Stimulated activated CD4-positive, alpha-beta T cell treated with anti-CD3 and anti-CD28 coated beads, Interleukin-2, amount 100 ng/mL, for 24 hours (primary cell): ENCODE measurements at places on chromosomes 5 and 9.

DNA sequence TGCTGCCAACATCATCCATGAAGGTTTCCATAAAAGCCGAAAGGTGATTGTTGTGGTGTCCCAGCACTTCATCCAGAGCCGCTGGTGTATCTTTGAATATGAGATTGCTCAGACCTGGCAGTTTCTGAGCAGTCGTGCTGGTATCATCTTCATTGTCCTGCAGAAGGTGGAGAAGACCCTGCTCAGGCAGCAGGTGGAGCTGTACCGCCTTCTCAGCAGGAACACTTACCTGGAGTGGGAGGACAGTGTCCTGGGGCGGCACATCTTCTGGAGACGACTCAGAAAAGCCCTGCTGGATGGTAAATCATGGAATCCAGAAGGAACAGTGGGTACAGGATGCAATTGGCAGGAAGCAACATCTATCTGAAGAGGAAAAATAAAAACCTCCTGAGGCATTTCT, 10.1 kb downstream of the TLR4 start:
- peak; percentile 1 for DNase-seq

GRCh38 chr5:115379622-115380344, 83.3 kb upstream of the CCDC112 start:
- DNase-seq, result no peak

DNA sequence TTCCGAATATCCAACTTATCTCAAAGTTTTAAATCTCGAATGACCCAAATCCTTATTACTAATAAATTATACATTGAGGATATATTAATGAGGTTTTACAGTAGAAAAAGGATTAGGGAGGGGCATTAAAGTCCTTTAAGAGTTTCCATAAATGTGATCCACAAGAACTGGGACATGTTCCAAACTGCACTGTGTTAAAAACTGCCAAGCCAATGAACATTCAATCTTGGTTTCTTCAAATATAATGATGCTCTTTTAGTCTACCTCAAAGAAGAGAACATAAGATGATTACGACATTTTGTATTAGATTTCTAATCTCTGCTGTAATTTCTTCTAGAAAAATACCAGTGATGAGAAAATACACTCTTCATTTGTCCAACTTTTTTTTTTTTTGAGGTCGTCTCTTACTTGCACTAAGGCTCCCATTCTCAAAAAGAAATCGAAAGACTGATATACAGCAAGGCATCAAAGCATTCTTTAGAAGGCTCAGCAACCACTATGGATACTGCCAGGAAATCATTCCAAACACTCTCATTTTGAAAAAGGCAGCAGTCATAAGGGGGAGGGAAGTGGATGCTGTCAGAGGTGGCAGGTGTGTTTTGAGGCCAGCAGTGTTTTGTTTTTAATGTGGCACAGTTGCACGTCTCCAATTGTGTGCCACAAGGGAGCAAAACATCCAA, 1.7 kb downstream of the PTAR1 start:
- DNase-seq, result no peak

DNA sequence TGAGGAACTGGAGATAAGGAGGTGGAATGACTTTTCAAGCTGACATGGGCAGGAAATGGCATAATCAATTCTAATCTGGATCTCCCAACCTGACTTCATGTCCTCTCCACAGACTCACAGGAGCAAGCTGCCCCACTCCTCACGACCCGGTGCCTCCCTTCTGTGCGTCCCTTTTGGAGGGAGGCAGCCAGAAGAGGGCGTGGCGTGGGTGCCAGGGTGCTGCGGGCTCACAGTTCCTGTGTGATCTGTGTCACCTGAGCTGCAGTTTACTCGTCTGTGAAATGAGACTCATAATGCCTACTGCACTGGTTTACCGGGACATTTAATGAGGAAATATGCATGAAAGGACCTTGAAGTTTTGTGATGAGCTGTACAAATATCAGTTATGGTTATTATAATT, 207.4 kb downstream of the DAB2IP start:
- DNase-seq, result no peak

- DNase-seq, result no peak
Observed at GRCh38 chr5:14155075-14155474, 11.9 kb downstream of the TRIO start.

DNA sequence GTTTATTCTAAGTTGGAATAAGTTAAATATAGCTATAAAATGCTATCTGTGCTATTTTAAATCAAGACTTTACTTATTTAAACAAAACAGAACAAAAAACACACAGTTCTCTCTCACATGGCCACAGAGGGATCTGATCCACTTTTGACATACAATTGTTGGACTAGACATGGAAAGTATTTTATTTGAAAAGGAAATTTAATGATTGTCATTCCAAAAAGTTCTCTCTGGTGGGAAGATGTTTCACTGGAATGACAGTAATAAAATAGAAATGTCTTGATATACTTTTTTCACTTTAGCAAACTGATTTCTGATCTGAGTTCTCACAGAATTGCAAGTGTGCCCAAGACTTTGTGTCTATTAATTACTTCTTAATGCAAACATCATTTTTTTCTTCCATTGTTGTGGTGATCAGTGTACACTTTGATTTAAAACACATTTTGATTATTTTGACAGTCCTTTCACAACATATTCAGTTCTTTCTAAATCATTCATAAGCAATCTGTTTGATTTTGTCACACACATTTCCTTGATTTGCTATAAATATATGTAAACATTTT, 30.1 kb upstream of the MINAR2 start:
- no peak for DNase-seq

- no peak for DNase-seq
Observed at GRCh38 chr9:6938873-6939272, 181.1 kb downstream of the KDM4C start.

GRCh38 chr9:76298521-76299144, 95.6 kb downstream of the RFK start:
- DNase-seq, result no peak

DNA sequence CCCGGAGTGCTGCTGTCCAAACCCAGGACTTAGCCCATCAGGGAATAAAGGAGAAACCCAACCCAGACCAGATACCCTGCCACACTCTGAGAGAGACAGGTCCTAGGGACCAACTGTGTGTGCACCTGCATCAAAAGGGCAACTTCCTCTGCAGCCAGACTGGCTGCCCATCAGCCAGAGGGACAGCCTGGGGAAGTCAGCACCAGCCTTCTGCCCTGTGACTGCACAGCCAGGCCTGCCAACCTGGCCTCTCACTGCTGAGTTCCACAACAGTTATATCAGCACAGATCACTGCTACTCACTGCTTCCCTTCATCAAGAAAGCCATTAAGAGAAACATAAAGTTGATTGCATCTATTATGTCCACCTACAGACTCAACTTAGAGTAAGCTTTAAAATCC, 18.0 kb downstream of the GABBR2 start:
- no peak for DNase-seq
